ENCODE measurements at places on chromosomes 7 and 10.

DNA sequence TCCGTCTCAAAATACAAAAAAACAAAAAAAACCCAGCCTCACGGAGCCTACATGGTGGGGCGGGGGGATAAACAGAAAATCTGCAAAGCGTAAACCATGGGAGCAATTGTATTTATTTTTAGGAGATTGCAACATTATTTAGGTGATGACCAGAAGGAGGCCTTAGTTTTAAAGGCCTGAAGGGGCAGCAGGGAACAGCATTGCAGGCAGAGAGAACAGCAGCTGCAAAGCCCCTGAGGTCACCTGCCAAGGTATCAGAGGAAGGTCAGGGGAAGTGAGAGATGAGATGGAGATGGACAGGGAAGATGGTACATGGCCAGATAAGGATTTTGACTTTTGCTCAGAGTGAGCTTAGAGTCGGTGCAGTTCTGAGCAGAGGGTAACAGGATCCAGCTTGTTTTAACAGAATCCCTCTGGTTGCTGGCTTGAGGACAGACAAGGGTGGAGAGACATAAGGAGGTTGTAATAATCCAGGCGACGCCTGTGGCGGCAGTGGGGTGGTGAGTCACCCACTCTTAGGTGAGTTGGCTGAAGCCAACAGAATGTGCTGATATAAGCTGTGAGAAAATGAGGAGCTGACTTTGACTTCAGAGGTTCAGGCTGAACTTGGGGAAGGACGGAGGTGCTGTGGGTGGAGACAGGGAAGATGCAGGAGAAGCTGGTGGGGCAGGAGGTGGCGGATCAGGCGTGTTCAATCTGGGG, 82.3 kb upstream of the GTF2I start:
- peak; percentile 87 for DNase-seq

- no peak for DNase-seq
Measured at GRCh38 chr7:66356277-66356721, 151.2 kb downstream of the TPST1 start.

DNA sequence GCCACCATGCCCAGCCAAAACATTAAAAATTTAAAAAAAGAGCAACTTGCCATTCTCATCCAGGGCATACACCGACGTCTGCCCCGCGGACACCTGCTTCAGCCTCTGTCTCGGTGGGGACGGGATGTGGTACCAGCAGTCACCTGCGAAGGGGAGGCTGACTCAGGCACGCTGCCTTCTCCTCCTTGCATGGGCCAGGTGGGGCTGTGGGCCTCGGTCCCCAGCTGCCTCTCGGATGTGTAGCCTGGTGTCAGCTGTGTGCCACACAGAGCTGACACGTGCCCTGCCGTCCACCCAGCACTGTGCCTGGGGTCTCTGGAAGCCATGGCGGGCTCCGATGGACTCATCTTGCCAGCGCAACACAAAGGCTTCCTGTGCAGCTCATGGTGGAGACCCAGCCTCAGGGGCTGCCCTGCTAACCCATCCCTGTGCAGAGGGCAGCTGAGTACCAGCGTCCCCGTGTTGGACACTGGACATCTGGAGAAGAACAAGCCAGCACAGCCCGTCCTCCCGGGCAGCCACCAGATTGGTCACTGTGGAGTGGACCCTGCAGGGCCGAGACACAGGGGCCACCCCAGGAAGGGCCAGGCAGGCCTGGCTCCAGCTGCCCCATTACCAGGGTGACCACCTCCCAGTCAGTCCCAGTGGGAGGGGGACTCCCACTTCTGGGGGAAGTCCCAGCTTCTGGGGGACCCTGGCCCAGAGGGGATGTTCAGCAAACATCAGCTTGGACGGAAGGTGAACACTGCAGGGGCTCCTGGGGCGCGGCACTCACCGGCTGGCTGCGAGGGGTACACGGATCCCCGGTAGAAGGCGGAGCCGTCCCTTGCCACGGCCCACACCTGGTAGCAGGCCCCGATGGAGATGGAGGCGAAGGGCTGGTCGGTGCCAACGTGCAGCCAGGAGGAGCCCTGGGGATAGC, 10.6 kb downstream of the BHLHA15 start:
- DNase-seq: no peak

DNA sequence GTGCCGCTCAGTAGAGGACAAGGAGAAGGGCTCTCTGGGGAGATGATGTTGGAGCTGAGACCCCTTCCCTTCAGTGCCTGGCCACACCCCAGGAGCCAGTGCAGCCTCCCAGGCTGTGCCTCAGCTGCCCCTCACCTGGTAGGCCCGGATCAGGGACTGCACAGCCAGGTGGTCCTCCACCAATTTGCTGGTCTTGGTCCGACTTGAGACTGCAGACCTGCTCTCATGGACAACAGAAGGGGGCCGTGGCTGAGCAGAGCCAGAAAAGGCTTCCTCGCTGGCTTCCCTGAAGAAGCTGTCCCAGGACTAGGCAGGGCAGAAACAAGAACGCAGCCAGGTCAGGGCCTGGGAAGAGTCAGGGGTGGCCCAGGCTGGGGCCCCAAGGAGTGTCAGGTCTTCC, 5.5 kb downstream of the OGDHL start:
- DNase-seq: no peak

- no peak for DNase-seq
Measured at GRCh38 chr7:64685091-64685490, 19.2 kb downstream of the ZNF107 start.

GRCh38 chr10:13816195-13816925, 229.6 kb downstream of the PRPF18 start:
- no peak for DNase-seq
